ENCODE measurements at places on chromosomes 2 and 18.

GRCh38 chr2:15923597-15923996 is 16.8 kb upstream of the MYCN start:
- no peak for DNase-seq

DNA sequence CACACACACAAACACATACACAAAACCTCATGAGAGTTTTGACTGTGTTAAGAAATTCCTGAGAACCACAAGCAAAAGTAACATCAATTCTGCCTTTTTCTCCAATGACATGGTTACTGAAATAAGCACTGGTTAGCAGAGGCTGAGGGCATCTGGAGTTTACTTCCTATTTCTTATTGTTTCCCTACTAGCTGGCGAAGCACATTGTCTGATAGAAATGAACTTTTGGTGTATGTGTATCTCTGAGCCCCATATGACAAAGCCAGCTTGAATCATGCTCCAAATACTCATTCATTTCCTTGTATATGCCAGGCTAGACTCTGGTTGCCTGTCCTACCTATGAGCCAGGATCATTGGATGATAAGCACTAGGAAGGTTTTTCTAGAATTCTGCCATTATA is 203.1 kb downstream of the NCKAP5 start:
- DNase-seq, result peak; percentile 12

DNA sequence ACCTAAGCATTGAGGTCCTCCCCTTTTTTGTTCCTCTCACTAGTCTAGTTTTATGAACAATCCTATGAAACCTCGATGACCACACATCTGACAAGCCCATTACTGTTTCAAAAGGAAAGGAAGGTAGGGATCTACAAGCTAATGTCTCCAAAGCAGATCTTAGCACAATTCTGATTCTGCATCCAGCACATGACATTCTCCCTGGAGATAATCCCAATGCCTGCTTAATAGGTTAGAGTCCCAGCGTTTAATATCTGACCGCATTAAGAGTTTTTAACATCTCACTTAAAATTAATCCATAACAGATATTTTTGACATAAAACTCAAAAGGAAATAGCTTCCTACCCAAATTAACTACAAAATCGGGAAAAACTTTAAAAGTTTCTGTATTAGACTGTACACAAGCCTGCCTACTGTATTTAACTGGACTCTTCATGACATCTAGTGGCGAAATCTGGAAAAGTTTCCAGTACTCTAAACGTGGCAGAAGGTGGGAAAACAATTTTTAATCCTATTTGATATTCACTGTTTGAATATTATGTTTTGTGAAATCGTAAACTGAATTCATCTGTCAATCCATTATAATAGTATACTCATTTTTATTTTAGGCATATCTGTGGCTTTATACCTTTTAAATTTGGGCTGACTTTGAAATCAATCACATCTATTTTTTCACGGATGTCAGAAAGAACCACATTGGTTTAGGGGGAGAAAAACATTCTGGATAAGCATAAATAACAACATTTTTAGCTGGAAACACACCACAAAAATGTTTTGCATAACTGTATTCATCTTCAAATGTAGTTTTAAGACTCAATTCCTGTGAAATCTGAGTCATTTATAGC is 62.4 kb downstream of the TXNL1 start:
- DNase-seq, result peak; percentile 61

- no peak for DNase-seq
These were observed 47.7 kb upstream of the MEIS1 start for GRCh38 chr2:66387016-66387753.

DNA sequence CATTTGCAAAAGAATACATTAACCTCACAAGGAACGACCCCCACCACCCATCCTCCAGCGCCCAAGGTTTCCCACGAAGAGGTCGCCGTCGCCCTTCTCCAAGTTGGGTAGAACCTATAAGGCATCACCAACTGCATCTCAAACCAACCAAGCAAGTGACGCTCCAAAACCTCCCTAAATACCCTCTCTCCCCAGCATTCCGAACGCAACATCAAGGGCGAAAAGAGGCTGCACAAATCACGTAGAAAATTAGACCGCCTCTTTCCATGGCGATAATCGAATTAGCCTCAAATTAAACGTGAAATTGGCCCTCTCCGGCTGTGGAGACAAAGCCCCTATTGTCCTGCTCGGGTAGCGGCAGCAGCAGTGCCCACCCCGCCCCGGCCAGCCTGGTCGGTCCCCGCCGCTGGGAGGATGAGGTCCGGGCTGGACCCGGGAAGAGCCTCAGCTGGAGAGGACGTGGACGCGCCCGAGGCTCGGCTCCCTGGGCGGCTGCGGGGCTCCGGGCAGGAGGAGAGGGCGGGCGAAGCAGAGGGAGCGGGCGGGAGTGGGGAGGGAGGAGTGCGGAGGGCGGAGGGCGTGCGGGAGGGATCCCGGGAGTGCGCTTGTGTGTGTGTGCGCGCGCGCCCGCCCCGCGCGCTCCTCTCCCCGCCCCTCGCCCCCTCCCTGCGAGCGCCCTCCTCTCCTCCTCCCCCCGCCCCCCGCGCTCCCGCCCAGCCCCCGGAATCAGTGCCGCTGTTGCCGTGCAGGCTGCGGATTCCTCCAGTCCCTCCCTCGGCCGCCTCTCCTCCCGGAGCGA is at the start of gene SPTBN1:
TSS of gene SPTBN1 (plus strand) at position 765 of the 799 bp plus-strand sequence. CDS start 70,092 bp downstream, outside the sequence.
- peak; percentile 93 for DNase-seq

GRCh38 chr2:75211266-75211770 is 12.0 kb upstream of the TACR1 start:
- no peak for DNase-seq

- no peak for DNase-seq
These were observed 167.2 kb upstream of the MGAT5 start for GRCh38 chr2:134086594-134087219.

- no peak for DNase-seq
These were observed 927.5 kb downstream of the ERBB4 start for GRCh38 chr2:211611061-211611518.

DNA sequence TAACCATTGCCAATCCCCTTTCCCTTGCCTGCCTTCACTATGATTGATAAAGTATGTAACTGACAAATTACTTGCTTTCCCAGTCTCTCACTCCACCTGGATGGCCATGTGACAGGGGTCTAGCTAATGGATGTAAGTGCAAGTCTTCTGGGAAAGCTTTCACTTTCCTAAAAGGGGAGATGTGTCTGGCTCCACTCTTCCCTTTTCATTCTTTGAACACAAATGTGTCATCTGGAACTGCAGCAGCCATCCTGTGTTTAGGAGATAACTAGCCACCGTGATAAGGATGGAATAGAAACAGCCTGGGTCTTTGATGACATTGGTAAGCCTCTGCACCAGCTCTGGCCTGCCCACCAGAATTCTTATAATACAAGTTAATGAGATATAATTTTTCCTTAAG is 38.2 kb downstream of the SNRPD1 start:
- no peak for DNase-seq

DNA sequence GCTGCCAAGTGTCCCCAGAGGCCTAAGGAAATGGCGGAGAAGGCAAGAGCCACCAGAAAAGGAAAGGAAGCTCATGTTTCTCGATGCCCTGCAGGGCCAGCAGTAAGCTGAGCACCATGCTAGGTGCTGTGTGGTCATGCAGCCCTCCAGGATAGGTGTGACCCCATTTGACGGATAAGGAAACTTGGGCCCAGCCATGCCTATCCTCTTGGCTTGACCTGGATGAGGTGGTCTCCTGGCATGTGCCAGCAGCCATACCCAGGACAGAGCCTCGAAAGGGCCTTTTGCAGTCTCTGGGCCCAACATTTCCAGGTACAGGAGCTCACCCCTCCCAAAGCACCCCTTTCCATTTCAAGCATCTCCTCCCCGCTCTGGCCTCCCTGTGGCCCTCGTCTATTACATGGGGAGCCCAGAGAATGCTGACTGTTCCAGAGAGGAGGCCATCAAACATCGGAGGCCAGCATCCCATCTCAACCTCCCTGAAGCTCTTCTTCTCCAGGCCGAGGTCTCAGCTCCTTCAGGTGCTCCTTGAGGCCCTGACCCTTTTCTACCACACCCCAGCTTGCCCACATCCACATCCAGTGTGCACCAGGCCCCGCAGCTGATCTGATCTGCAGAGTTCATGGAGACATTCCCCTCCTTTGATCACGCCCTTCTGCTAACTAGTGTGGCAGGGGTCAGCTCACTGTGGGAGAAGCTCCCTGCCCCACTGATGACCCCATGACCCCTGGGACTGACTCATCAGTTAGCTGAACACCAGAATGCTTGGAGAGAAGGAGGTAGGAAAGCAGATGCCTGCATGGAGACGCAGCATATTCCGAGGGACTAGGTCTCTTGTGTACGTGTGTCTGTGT is 208.4 kb downstream of the TNS1 start:
- DNase-seq, result no peak

DNA sequence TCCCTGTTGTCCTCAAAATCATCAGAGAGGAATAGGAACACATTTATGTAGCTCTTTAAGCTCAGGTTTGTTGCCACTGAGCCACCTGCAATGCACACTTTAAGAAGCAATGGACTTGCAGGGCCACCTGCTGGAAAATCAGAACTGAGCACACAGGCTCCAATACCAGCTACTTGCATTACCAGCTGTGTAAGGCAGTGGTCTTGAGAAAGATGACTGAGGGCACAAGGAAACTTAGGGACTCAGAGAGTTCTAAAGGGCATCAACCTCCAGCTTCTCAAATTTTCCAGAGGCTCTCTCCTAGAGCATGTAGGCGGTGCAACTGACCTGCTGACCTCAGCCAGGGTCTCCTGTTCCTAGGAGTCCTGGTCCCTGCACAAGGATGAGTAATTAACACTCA is 2.5 kb upstream of the CNDP2 start:
- peak; percentile 60 for DNase-seq

GRCh38 chr2:229269941-229270340 is 1.1 kb downstream of the PID1 start:
- DNase-seq, result peak; percentile 33

DNA sequence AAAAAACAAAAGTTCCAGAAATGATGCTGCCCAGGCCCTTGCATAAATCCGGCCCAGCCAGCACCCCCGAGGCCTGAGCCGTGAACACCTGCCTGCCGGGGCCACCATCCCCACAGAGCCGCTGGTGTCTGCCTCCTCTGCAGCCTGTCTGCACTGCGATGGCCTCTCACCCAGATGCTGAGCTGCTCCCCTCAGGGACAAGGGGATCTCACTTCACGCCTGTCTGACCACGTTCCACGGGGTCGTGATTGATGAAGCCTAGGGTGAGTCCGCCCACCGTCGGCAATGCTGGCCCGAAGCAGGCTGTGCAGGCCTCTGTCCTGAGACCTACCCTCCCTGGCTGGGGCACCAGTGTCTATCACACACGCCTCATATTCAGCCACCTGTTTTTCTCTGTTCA is 444.2 kb downstream of the EIPR1 start:
- DNase-seq, result no peak

DNA sequence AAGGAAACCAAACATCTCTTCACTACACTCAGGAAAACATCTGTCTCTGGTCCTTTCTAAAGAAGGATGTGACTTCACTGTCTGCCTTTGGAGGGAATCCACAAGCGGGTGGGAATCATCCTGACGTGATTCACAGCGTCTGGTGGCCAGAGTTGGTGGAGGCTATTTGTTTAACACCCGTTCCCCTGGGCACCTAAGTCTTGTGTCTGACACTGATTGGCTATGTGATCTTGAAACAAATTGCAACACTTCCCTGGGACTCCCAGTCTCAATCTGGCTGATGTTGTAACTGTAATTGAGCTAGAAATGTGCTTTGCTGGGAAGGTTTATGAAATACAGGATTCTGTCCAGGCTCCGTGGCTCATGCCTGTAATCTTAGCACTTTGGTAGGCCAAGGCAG is 28.8 kb upstream of the SIX3 start:
- peak; percentile 85 for DNase-seq

GRCh38 chr2:218782528-218782844 is 539 bp downstream of the CYP27A1 start:
- DNase-seq, result no peak

GRCh38 chr2:23561088-23561487 is 176.1 kb downstream of the KLHL29 start:
- peak; percentile 44 for DNase-seq

DNA sequence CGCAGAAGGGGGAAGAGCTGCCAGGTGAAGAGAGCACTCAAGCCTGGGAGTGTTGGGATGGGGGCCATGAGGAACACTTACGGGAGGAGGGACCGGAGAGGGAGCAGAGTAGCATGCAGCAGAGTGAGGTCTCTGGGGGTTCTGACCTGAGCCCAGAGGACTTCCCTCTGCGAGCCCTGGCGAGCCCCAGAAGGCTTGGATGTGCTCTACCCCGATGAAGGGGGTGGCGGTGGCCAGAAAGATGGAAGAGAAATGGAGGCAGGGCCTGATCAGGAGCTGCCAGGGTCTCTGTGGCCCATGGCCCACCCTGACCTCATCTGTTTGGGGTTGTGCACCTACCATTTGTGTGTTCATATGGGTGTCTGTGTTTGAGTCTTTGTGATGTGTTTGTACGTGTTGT is 42.0 kb downstream of the CROCC2 start:
- DNase-seq, result no peak

DNA sequence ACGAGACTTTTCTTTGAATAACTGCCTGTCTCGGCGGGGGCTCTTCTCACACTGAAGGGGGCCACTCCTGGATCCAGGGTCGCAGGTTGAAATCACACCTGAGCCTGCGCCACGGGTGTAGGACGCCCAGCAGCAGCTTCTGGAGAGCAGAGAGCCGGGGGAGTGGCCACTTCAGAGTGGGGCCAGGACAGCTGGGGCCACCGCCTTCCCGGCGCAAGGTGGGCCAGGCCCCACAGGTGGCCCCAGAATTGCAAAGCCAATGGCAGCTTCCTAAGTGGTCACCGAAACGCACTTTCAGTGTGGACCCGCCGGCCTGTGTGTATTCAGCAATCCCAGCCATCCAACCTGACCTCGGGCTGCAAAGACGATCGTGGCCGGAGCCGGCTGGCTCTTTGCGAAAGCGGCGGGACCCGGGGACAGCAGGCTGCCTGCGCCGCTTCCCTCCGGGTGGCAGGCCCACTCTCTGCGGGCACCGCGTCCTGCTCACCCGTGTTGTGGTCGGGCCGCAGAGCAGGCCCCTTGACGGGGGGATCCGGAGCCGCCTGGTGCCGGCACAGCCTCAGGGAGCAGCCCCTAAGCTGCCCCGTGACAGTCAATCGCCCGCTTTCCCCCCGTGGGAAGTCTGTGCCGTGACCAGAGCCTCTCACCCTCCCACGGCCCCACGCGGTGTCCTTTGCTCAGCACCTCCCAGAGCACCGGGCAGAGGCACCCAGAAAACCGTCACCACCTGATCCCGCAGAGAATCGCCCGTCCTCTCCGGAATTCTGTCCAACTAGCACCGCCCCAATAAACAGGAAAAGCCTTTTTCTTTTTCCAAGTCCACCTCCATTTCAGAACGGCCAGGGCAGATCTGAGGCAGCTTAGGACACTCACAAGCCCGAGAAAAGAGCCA is 144.7 kb downstream of the ZNF516 start:
- DNase-seq, result no peak
